ENCODE measurements at places on chromosomes 4 and X.
A peak's percentile ranks its signal among the peaks of the same experiment; 100 is the strongest.

DNA sequence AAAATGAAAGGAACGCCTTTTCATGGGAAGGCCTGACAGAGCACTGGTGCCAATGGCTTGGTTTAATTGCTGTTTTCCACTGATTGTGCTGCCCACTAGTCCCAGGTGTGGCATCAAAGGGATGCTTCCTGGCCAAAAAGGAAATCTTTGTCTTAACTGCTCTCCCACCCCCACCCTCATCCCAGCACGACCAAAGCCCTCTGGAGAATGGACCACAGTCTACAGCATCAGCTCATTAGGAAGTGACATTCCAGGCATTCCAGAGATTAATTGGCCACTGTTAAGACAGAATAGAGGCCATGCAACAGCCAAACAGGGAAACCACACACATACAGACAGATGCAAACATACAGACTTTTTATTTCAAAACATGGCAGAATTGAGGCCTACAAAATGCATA lies 143.2 kb downstream of the LHFPL1 start:
- no peak for DNase-seq

DNA sequence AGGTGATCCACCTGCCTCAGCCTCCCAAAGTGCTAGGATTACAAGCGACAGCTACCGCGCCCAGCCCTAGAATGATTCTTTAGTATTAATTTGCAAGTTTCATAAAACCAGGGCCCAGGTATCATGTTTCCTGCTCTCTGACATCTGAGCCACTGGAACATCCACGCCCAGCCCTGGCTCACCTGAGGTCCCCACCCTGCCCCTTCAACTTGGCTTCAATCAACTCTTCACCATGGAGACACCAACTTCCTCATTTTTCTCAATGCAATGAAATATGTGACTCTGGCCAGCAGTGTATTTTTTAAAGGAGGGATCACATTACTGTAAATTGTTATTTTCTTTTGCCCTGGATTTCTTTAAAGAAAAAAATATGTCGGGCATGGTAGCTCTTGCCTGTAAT lies 3.9 kb downstream of the PRSS12 start:
- DNase-seq = no peak

- no peak for DNase-seq
Observed at GRCh38 chr4:4377732-4378460, 9.0 kb upstream of the NSG1 start.

GRCh38 chrX:72006461-72006860 lies 95.8 kb downstream of the NHSL2 start:
- no peak for DNase-seq

DNA sequence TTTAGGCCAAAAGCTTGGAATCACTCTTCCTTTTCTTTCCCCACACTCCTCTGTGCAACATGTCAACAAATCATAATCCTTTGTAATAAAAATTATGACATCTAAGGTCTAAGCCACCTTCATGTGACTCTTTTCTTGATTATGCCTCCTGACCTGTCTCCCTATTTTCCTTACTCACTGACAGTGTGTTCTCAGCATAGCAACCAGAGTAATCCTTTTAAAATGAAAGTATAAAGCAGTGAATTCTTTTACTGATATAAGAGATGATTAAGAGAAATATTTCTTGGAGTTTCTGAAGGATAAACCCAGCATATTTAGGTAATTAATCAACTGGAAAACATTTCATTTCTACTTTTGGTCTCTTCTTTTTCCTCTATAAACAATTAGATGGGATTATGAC lies 44.7 kb downstream of the USO1 start:
- DNase-seq = no peak

GRCh38 chr4:134345244-134345643 lies 143.7 kb upstream of the PABPC4L start:
- no peak for DNase-seq

GRCh38 chr4:94561249-94562024 lies 109.7 kb downstream of the PDLIM5 start:
- no peak for DNase-seq

DNA sequence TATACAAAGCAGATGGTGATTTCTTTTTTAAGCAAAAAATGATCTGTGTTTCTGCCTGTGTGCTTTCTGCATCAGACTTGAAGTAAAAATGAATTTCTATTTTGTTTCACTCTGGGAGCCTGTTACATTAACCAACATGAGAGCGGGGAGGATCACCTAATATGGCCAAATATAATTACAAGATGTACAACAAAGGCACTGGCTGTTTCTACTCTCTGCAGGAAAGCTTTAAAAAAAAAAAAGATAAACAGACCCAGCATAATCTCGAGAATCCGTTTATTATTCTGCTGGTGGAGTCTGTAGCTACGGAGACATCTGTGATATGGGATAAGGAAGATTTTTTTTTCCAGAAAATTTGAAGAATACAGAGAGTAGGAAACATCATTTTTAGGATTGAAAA lies 103.6 kb downstream of the COMMD8 start:
- no peak for DNase-seq

DNA sequence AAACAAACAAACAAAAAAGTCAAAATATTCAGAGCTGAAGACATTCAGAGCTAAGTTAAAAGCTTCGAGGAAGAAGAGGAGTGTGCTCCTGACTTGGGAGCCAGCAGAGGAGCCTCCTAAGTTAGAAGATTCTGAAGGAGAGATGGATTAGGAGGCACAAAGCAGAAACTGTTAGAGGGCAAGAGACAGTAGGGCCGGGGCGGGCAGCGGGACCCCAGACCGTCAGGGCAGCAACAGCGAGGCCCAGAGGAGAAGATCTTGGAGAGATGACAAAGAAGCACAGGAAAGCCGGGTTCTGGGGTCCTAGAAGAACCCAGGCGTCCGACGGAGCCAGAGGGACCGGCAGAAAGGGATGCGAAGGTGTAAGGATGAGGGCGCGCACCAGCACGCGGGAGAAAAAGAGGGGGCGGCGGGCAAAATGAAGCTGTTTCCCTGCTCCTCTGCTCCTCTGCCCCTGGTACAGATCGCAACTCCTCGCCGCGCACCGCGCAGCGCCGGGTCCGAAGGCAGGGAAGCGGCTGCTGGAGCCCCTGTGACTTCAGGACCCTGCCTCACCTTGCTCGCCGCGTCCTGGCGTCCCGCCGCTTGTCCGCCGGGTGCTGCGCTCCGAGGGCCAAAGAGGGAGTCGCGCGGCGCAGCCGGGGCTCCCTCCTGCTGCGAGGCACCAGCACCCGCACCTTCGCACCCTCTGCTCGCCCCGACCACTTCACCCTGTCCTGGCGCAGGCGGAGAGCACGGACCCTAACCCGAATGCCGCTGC lies 477 bp downstream of the KLHL13 start:
- no peak for DNase-seq

- DNase-seq = no peak
Observed at GRCh38 chr4:4666187-4666586, 124.3 kb upstream of the STX18 start.

DNA sequence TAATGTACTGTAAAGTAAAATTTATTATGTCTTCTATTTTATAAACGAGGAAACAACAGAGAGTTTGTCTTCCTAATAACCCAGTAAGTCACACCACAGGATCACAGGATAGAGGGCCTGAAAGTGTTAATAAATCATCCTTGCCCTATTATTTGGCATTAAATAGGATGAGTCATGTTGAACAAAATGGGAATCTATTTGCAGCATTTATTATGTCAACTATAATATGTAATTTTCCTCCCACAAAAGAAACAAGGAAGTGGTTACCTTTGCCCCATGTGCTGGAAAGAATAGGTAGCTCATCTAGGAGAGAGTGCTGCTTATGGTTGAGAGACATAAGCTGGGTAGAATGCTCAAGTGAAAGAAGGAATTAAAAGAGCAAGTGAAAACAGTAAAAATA lies 237.6 kb upstream of the NDST3 start:
- DNase-seq = no peak

DNA sequence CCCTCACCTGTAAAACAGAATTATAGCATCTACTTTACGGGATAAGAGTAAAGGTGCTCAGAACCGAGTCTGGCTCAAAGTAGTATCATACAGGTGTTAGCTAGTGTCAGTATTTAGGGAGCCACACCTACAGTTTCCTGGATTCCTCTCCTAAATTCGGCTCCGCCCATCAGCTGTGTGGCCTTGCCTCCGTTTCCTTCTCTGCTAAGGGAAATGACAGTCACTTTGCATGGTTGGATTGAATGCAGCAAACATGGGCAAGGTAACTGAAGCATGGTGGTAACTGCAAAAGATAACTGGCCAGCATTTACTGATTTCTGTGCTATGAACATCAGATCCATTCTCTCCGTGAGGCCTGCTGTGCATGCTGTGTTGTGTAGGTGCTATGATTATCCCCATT lies 2.8 kb downstream of the PPP1R3F start:
- DNase-seq = peak; percentile 52

DNA sequence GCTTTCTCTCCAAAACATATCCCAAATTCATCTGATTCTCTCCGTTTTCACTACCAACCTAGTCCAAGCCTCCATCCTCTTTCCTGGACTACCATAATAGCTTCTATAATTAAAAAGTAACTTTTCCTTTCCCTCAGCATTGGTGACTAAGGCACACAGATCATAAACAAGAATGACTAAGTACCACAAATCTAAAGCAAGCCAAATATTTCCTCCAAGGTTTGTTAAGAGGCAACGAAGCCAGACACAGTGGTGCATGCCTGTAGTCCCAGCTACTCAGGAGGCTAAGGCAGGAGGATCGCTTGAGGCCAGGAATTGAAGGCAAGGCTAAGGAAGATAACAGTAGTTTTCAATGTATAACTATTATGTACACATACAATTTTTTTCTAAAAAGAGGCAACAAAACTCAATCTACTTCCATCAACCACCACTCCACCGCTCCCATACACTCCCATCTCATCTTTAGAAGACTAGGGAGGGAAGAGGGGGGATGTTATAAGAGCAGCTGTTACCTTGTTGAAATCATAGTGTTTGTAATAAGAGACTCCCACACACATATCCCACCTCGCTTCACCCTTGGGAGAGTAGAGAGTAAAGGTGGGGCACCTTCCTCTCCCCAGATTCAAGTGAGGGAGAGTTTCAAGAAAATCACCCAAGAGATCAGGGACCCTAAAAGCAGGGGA lies 4.2 kb upstream of the JCHAIN start:
- no peak for DNase-seq

All from activated CD4-positive, alpha-beta T cell treated with anti-CD3 and anti-CD28 coated beads, Interleukin-2, amount 10 ng/mL, durations not matched to agents 7 days and 5 days (primary cell).